Panc1 (cell line): ENCODE measurements at places on chromosomes 3 and 15.
A peak's percentile ranks its signal among the peaks of the same experiment; 100 is the strongest.

DNA sequence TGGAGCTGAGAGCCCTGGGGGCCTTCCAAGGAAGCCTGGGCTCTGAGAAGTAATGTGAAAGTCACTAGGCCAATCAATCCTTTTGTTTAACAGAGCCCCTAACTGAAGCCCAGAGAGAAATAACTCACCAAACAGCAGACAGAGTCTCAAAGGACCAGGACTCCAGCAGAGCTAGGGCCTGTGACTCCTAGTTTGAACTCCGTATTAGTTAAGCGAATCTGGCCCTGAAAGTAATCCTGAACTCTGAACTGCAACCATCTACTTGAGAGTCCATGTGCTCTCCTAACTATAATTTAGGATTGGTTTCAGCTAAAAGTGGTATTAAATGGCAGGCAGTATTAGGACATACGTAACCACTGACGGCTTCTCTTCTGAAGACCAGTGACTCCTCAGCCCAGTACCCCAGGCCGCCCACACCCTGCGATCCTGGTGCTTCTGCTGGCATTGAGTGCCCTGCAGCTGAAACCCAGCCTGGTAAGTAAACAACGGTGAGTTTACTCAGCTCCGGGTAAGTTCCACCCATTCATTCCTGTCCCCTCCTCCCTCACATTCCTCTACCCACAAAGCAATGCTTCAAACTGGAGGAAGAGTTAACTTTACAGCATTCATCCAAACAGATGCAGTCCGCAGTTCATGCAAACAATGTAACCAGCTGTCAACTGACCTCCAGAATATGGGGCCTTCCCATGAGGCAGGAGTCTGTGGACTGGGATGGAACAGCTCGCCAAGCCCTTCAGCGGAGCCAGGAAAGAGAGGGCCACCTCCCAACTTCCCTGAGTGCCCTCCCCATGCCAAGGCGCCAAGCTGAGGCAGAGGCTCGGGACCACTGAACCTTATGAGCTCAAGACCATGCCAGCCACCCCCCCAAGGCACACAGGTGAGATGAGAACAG, 7.3 kb downstream of the MYO5C start:
- no peaks in the 10 kb centered on the region for H3K36me3 ChIP-seq
- H3K27me3 ChIP-seq: no peaks in the 10 kb centered on the region
- DNase-seq: peak; percentile 38
- peak overlapping the region; percentile 92 for H3K27ac ChIP-seq
- H3K4me3 ChIP-seq: peak overlapping the region; percentile 38

DNA sequence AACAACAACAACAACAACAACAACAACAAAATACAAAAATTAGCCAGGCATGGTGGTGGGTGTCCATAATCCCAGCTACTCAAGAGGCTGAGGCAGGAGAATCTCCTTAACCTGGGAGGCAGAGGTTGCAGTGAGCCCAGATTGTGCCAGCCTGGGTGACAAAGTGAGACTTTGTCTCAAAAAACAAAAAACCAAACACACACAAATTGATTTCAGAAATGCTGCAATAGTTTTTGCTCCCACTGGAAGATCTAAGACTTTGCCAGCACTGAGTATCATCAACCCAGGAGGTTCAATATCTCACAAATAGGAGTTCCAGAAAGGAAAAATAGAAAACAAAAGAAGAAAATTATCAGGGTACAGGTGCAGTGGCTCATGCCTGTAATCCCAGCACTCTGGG, 16.2 kb upstream of the CCR8 start:
- H3K27me3 ChIP-seq: no peaks in the 10 kb centered on the region
- no peaks in the 10 kb centered on the region for H3K4me1 ChIP-seq
- DNase-seq: no peak
- no peaks in the 10 kb centered on the region for H3K36me3 ChIP-seq
- H3K4me3 ChIP-seq: no peak overlapping the region

DNA sequence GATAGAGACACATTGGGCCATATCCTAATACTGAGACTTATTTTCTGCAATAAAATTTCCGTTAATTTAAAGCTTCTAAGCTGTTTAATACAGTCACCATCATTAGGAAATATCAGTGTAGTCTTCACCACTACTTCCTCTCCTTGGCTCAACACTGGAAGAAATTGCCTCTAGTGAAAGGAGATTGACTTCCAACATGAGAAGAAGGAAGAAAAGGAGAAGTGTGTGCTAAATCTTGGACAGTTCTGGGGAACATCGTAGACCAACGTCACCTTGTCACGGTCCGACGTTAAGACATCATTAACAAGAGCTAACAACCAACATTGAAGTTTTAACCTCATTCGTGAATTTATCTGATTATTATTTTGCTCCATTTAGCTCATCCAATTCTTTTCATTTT, 987.0 kb upstream of the CFAP20DC start:
- H3K4me3 ChIP-seq: no peak overlapping the region
- H3K4me1 ChIP-seq: no peaks in the 10 kb centered on the region
- H3K36me3 ChIP-seq: no peaks in the 10 kb centered on the region
- no peaks in the 10 kb centered on the region for H3K27me3 ChIP-seq
- H3K27ac ChIP-seq: no peak overlapping the region

- no peak overlapping the region for H3K4me3 ChIP-seq
- H3K27ac ChIP-seq: no peak overlapping the region
- no peak for DNase-seq
Measured at GRCh38 chr3:179108086-179108485, 36.5 kb upstream of the ZMAT3 start.

- H3K27me3 ChIP-seq: no peaks in the 10 kb centered on the region
- peaks cover 33% of the 10 kb centered on the region for H3K4me1 ChIP-seq
- no peak for DNase-seq
- H3K4me3 ChIP-seq: peak within 1 kb of the TSS; percentile 84
- H3K36me3 ChIP-seq: peaks cover 22% of the 10 kb centered on the region
- peak within 1 kb of the TSS; percentile 95 for H3K27ac ChIP-seq
Measured at GRCh38 chr3:133661454-133662277, at the start of gene TOPBP1. Gene TOPBP1, minus strand, starts transcription at chr3:133661941. Its CDS starts 814 bp downstream, at chr3:133661127.

DNA sequence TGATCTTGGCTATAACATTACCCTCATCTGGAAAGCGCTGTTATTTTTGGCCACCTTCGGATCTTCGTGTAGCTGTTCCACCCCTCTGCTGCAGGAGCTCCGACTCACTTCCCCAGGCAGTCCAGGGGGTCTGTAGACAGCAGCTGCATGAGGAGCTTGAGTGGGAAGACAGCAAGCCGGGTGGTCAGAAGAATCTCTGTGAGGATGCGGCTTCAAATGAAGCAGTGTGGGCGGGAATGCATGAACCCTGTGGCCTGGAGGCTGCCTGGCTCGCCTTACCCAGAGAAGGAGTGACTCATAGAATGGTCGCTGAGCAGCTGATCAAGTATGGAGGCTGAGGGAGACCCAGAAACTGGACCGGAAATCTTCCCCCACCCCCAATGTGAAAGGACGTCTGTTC, 45.2 kb upstream of the NR2F2 start:
- no peak overlapping the region for H3K27ac ChIP-seq
- no peak overlapping the region for H3K4me3 ChIP-seq
- no peaks in the 10 kb centered on the region for H3K4me1 ChIP-seq
- no peak for DNase-seq

DNA sequence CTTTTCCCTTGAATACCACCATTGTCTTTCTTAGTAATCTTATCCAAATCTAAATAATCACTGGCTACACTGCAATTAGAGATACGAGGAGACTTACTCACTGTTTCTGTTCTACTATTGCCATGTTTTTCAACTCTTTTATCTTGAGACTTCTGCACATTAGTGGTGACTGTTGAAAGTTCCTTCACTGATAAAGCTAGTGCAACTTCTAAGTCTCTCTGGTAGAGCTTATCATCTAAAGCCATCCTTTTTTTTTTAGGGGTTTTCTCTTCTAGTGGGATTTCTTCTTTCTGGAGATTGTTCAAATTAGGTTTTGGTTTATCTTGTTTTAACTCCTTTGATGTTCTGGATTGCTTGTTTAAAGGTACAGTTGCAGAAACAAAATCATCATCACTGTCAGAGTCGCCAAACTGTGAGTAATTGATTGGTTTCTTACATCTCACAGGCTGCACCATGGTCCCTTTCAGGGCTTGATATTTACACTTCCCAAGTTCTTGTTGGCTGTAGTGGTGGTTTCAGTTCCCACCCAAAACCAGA, 37.7 kb downstream of the NCK1 start:
- DNase-seq: no peak
- no peaks in the 10 kb centered on the region for H3K27me3 ChIP-seq
- no peak overlapping the region for H3K4me3 ChIP-seq
- H3K36me3 ChIP-seq: no peaks in the 10 kb centered on the region
- H3K4me1 ChIP-seq: peaks cover 5% of the 10 kb centered on the region; the same call in 1 of the 2 replicates

GRCh38 chr3:27089068-27089467, 280.1 kb downstream of the NEK10 start:
- H3K4me3 ChIP-seq: no peak overlapping the region
- no peak overlapping the region for H3K27ac ChIP-seq
- H3K36me3 ChIP-seq: no peaks in the 10 kb centered on the region
- H3K27me3 ChIP-seq: 0 out of 2 replicates have a peak, but pooled peaks cover 2% of the 10 kb centered on the region
- DNase-seq: no peak

- no peaks in the 10 kb centered on the region for H3K4me1 ChIP-seq
- peaks cover 7% of the 10 kb centered on the region; the same call in 1 of the 2 replicates for H3K27me3 ChIP-seq
- no peak overlapping the region for H3K27ac ChIP-seq
- no peak overlapping the region for H3K4me3 ChIP-seq
Measured at GRCh38 chr3:127886231-127886955, 28.6 kb upstream of the KBTBD12 start.

- H3K36me3 ChIP-seq: no peaks in the 10 kb centered on the region; the same call in 1 of the 2 replicates
- peaks cover 22% of the 10 kb centered on the region for H3K4me1 ChIP-seq
- no peaks in the 10 kb centered on the region for H3K27me3 ChIP-seq
- no peak for DNase-seq
- H3K4me3 ChIP-seq: peak overlapping the region; percentile 75
- H3K27ac ChIP-seq: no peak overlapping the region; the same call in 1 of the 2 replicates
Measured at GRCh38 chr3:192915722-192916121, 1.9 kb downstream of the MB21D2 start.

DNA sequence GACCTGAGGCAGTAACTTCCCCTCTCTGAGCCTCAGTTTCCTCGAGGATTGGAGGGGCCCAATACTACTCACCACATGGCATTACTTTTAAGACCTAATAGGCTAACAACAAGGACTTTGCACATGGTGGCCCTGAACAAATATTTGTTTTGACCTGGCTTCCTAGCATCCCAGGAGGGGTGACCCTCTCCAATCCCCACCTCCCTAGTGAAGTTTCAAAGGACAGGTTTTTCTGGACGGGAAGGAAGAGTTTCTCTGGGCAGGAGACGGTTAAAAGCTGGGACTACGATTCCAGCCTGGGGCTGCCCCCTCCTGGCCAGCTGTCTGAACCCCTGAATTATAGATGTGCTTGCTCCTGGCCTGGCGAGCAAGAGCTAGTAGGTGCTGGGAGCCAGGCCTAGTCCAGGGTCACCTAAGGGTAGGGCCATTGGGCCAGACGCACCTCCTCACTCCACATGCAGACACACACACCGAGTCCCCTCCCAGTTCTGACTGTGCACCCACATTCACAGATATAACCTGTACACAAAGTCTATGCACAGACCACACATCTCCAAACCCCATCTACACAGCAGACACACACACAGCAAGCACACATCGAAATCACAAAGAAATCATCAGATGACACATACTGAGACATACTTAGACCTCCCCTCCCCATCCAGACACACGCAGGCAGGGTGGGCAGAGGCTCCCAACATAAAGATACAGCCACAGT, 2.7 kb upstream of the ISL2 start:
- no peak overlapping the region for H3K4me3 ChIP-seq
- peaks cover 3% of the 10 kb centered on the region; the same call in 1 of the 2 replicates for H3K36me3 ChIP-seq
- no peak for DNase-seq
- no peaks in the 10 kb centered on the region for H3K27me3 ChIP-seq
- H3K27ac ChIP-seq: no peak overlapping the region
- no peaks in the 10 kb centered on the region for H3K4me1 ChIP-seq

DNA sequence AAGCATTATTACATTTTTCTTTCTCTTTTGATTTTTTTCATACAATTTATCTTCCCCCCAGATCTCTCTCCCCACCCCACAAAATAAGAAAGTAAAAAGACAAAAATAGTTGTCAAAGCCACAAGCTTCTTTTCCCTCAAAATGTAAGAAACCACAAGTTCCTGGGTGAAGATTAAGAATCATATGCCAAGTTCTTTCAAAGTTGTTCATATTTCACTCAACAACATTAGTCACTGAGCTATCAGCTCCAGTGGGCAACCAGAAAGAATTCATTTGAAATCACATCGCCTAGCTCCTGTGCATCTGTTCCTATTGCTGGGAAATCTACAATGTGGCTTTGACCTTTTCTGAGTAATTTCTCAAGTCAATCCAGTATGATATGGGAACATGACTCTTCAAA, 681.6 kb upstream of the ARPP21 start:
- no peak for DNase-seq
- no peak overlapping the region for H3K4me3 ChIP-seq
- H3K27me3 ChIP-seq: no peaks in the 10 kb centered on the region
- no peaks in the 10 kb centered on the region for H3K36me3 ChIP-seq

- H3K27ac ChIP-seq: no peak overlapping the region
- DNase-seq: no peak
- no peaks in the 10 kb centered on the region for H3K27me3 ChIP-seq
- no peaks in the 10 kb centered on the region for H3K36me3 ChIP-seq
- no peak overlapping the region for H3K4me3 ChIP-seq
- H3K4me1 ChIP-seq: no peaks in the 10 kb centered on the region
Measured at GRCh38 chr3:29026286-29026685, 254.6 kb upstream of the RBMS3 start.

GRCh38 chr15:91067036-91067435, 33.0 kb upstream of the SV2B start:
- H3K4me1 ChIP-seq: no peaks in the 10 kb centered on the region
- peaks cover 10% of the 10 kb centered on the region for H3K27me3 ChIP-seq
- H3K36me3 ChIP-seq: no peaks in the 10 kb centered on the region
- no peak overlapping the region for H3K27ac ChIP-seq

- no peaks in the 10 kb centered on the region for H3K4me1 ChIP-seq
- no peaks in the 10 kb centered on the region for H3K36me3 ChIP-seq
- no peaks in the 10 kb centered on the region for H3K27me3 ChIP-seq
- H3K4me3 ChIP-seq: no peak overlapping the region
Measured at GRCh38 chr3:50539356-50540286, 27.9 kb downstream of the C3orf18 start.

DNA sequence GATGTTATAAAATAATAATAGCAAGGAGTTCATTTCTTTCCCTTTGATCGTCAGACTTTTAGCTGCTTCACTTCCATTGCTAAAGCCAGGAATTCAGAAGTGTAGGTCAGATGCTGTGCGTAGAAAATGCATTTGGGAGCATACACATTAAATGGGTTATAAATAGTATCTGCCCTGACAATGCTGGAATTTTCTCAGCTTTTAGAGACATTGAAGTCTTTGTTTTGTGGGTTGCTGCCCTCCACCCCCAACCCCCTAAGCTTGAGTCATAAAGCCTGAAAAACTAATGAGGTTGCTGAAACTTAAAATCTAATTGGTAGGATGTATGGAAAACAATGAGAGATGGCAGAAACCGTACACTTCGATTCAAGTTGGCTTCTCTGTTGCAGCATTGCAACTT, 81.9 kb downstream of the MITF start:
- no peaks in the 10 kb centered on the region for H3K27me3 ChIP-seq
- no peak overlapping the region for H3K27ac ChIP-seq
- no peaks in the 10 kb centered on the region for H3K4me1 ChIP-seq
- no peak for DNase-seq
- no peak overlapping the region for H3K4me3 ChIP-seq

GRCh38 chr15:59373215-59373614, 544 bp upstream of the MYO1E start:
- peak overlapping the region; percentile 89 for H3K27ac ChIP-seq
- peaks cover 3% of the 10 kb centered on the region; the same call in 1 of the 2 replicates for H3K36me3 ChIP-seq
- H3K4me3 ChIP-seq: peak overlapping the region; percentile 89
- DNase-seq: no peak

- no peaks in the 10 kb centered on the region for H3K36me3 ChIP-seq
- no peak for DNase-seq
- no peaks in the 10 kb centered on the region for H3K4me1 ChIP-seq
- H3K27ac ChIP-seq: no peak overlapping the region
- no peaks in the 10 kb centered on the region for H3K27me3 ChIP-seq
- no peak overlapping the region for H3K4me3 ChIP-seq
Measured at GRCh38 chr3:116453666-116454346, 8.5 kb upstream of the LSAMP start.
